ENCODE measurements at places on chromosomes 12 and 14.

DNA sequence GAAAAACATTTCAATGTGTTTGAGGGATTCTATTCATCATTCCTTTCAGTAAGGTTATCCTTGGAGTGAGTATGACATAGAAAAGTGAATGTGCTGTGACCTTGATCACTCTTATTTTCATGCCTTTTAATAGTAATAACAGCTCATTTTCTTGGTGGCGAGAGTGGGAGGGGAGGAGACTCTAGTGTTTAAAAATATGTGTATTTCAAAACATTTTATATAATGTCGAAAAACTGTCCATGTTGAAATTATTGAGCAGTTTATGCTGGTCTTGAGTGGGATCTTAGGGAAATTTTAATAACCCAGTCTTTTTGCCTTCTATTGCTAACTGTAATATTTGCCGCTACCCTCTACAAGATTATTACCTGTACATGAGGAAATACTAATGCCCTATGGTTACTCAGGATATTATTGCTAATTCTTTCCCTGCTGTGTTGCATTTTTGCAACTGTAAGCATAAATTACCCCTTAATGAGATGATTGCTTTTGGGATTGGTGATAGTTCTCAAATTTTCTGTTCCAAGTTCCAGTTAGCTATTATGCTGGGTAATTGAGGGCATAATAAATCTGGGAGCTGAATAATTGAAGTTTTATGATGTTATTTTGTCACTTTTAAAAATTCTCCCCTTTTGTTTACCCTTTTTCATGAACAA lies 21.9 kb downstream of the ATF7IP start:
- DNase-seq = no peak

- no peak for DNase-seq
Measured at GRCh38 chr14:52879958-52880357, 70.9 kb downstream of the FERMT2 start.

DNA sequence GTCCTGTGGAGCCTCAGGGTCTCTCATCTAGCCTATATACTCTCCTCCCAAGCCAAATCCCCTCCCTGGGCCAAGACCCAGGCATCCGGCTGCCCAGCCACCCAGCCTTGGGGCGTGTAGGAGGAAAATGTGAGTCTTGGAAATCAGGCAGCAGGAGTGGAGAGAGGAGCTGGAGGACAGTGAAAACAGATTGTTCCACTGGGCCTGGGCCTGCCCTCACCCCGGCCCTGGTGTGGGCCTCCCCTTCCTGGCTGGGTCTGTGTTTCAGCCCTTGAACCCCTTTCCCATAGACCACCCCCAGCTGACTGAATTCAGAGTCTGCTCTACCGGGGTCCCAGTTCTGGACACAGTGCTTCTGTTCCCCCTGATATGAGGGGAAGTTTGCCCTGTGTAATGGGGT lies 6.7 kb downstream of the ITGA5 start:
- DNase-seq = no peak

DNA sequence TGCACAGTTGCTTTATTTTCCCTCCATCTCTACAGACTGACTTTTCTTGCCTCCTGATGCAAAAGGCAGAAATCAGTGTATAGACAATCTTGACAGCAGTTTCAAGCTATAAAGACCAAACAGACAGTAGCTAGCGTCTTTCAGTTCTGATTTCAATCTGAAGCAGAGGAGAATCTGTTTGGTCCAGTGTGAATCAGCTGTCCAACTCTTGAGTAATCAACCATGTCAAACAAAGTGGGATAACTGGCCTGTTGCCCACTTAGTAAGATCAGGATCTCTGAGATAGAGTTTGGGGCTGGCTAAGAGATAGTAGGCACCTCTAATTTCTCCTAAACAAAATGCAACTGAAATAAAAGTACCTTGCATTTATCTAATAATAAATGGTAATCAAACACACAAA lies 797.4 kb upstream of the FBXO33 start:
- no peak for DNase-seq

DNA sequence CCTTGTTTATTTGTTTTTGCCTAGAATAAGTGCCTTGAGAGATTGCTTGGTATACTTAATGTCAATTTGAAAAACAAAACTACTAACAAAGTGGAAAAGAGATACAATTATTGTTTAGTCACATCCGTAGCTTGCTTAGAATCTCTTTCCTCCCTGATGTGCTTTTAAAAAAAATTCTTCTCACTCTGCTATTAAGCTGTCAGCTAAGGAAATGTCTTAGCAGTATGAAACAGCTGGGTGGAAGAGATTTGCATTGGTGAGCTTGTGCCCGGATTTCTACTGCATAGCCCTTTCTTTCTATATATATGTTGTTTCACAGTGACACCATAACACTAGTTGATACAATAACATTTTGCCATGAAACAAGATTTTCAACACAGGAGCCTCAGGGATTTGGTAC lies 229.4 kb upstream of the RGS6 start:
- no peak for DNase-seq

DNA sequence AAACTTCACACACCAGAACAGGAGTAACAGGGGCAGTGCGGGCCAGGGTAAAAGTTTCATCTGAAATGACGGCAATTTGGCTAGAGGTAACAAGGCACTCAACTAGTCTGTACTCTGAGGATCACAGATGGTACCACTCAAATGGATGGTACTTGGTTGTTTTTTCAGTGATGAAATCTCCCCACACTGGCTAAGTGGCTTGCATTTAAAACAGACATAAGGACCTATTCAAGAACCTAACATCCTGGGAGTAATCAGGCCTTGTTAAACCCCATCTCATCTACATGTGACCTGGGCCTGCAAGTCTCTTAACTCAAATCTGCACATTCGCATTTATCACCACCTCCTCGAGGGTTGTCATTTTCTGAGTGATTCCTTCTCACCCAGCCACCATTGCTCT lies 90.8 kb downstream of the PRKAB1 start:
- DNase-seq = no peak

Data from activated gamma-delta T cell treated with anti-CD3 and anti-CD28 coated beads, Interleukin-2, amount 50 U/mL, for 16 hours (primary cell).